Spinal cord (tissue), 10 donors: ENCODE measurements at places on chromosomes 13 and 19.

- DNase-seq = no peak
These were observed 108.1 kb downstream of the PCDH17 start for GRCh38 chr13:57739543-57740190.

GRCh38 chr13:113460599-113460998, 7.3 kb upstream of the ADPRHL1 start:
- DNase-seq = no peak

GRCh38 chr19:50796128-50796633, 6.0 kb downstream of the ACP4 start:
- DNase-seq = no peak

- no peak for DNase-seq
These were observed 6.3 kb upstream of the ZNF358 start for GRCh38 chr19:7509625-7510024.

DNA sequence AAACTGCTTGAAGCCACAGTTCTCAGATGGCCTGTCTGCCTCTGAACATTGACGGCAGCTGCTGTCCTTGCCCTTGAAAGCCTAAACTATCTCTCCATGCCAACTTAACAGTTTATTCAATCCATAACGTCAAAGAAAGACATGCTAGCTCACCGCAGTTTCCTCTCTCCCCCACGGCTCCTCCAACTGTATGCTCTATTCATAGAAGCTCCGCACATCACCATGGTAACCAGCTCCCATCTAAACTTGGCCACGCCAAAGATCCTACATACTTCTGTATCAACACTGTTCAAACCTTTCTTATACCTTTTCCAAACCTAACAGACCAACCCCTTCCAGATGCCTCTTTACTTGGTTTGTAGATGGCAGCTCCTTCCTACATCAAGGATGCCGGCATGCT, 48.6 kb downstream of the ZNF91 start:
- no peak for DNase-seq

DNA sequence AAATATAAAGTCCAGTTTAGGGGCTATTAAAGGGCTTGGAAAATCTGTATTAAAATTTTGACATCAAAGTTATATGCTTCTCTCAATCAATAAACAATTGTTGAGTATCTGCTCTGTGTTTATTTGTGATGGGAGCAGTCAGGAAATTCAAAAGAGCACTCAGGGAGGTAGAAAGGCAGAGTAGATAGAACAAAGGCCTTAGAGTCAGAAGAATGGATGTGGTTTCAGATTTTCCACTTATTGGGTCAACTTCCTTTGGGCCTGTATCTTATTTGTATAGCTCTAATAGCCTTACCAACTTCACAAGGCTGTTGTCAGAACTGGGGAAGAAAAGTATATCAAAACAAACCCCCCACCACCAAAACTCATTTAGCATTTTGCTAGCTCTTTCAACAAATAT, 302.6 kb downstream of the SPRY2 start:
- no peak for DNase-seq
